Stimulated activated CD4-positive, alpha-beta T cell treated with anti-CD3 and anti-CD28 coated beads, TNF-alpha, amount 100 ng/mL, for 4 hours (primary cell): ENCODE measurements at places on chromosomes 7 and 10.

- DNase-seq, result no peak
These were observed 8.8 kb downstream of the FZD8 start for GRCh38 chr10:35633006-35633980.

GRCh38 chr7:28661826-28662595 lies 249.7 kb downstream of the CREB5 start:
- no peak for DNase-seq

DNA sequence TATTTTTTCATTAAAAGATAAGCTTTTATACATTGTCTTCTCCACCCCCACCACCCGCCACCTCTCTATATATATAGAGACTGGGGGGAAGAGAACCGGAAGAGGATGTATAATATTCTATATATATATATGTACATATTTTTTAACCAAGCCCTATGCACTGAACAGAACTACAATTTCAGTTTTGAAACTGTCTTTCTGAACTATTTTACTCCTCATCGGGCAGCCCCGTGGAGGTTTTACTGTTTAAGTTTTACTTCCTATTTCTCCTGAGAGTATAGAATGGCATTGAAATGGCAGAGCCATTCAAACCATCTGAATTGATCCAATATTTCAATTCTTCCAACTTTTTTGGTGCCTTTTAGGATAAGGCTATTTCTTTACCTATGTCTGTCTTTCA lies 1047.1 kb downstream of the NRG3 start:
- DNase-seq, result no peak

DNA sequence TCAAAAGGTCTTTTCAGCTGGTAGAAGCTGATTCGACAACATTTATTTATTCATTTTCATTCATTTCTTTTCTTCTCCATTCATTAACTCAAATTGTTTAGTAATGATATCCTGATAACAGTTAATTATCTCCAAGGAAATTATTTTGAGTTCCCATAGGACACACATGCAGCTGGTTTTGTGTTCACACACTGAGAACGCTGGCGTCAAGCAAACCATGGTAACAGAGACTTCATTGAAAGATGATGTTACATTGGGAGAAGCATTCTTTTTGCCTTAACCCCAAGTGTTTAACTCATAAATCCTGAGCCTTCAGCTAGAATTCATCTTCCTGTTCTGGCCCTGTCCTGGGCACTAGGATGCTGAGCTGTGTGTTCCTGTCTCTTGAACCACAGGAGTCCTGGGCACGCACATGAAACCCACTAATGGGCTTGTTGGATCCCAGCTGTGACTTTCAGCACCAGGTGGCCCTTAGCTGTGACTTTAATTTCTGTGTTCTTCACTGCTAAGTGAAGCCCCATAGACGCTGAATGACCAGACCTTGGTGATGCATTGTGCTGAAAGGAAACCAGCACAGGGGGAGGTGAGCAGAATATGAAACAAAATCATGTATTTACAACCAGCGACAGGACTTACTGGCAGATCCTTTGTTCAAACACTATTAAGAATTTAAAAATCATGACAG lies 121.5 kb upstream of the PRSS58 start:
- DNase-seq, result no peak

DNA sequence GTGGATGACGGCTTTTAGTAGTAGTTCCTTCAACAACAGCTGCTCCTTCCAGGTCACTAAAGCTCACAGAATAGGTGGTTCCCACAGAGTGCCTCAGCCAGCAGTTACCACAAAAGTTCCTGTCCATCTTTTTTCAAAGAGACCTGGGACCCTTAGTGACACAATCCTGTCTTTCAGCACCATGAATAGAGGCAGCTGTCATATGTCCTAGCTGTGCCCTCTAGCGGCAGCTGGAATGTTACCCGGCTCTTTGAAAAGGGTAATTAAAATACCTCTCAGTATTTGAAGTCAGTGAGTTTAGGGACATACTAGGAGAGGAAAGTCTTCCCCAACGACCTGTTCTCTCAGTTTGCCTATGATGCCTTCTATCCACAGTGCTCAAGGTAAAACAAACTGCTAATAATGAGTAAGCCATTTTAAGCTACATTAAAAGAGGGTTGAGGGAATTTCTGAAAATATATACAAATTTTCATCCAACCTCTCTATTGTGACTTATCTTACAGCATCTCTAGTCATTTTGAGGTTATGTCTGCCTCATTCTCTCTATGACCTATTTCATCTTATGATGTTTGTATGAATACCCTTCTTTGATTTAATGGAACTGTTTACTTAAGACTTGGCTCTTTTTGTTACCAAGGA lies 290.8 kb downstream of the NXPH1 start:
- no peak for DNase-seq

GRCh38 chr7:89283302-89283701 lies 487.8 kb upstream of the TEX47 start:
- DNase-seq, result no peak

DNA sequence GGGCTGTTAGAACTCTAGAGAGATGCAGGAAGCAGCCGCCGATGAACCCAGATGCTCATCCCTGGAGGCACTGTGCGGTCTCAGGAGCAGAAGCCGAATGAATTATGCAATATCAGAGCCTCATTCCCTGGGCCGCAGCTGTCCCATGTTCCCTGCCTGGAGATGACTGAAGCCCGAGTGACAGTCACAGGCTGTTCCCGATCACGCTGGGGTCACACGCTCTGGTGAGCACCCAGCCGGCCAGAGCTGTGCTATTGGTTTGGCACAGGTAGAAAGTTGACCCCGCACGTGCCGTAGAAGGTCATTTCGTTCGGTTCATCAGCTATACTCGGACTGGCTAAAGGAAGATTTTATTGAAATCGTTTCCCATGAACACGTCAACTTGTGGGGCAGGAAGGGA lies 140.5 kb upstream of the SH2B2 start:
- DNase-seq, result no peak

DNA sequence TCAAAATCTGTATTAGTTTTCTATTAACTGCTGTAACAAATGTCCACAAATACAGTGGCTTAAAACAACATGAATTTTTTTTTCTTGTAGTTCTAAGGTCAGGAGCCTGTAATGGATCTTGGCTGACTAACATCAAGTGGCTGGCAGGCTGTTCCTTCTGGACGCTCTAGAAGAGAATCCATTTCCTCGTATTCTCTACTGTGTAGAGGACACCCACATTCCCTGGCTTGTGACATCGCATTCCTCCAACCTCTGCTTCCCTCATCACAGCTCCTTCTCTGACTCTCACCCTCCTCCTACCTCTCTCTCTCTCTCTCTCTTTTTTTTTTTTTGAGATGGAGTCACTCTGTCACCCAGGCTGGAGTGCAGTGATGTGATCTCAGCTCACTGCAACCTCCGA lies 4.8 kb upstream of the CALHM1 start:
- no peak for DNase-seq

DNA sequence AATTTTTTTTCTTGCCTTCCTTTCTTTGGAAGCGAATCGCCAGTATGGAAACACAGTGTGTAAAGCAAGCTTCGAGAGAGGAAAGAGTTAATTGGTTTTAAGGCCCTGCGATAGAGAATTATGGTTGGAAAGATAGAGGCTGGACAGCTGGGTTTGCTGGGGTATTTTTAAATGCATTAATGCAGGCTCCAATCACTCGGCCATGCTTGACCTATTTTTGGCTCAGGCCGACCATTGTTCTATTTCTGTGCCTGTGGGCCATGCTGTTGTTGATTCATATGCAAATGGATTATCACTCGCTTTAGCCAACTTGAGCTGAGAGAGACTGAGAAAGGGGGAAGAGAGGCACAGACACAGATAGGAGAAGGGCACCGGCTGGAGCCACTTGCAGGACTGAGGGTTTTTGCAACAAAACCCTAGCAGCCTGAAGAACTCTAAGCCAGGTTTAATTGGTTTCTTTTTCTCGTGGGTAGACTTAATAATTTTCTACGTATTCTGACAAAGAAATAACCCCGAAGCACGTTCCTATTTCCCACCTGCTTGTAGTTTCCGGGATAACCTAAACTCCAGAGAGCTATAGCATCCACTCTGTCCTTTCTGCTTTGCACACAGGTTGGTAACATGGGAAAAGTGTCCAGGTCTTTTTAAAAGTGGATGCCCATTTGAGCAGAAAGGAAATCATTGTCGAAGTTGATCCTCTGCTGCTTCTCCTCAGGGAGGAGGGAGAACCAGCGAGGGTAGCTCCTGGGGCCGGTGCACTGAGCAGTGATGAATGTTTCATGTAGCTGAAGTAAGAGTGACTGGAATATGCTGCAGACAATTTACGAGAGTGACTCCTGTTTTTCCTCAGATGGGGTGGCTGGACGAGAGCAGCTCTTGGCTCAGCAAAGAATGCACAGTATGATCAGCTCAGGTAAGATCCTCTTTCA lies at the start of gene HDAC9:
Gene HDAC9 (plus strand): TSS at position 338 of the 929 bp plus-strand sequence. CDS start 554 bp downstream, at position 892.
- DNase-seq, result no peak

DNA sequence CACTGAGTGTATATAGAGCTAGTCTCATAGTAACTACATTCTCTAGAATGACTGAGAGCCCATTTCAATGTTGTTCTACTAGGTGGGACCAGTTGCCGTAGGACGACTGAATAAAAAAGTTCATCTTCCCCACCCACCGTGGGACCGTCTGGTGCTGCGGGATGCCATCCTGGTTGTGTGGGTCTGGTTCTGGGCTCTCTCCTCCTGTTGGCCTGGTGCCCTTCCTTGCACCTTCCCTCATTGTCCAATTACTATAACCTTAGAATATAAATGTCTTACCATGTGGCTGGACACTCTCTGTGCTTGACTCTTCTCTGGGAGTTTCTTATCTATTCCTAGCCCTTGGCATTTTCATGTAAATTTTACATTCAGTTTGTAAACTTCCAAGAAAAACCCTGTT lies 344.4 kb downstream of the TCERG1L start:
- no peak for DNase-seq

DNA sequence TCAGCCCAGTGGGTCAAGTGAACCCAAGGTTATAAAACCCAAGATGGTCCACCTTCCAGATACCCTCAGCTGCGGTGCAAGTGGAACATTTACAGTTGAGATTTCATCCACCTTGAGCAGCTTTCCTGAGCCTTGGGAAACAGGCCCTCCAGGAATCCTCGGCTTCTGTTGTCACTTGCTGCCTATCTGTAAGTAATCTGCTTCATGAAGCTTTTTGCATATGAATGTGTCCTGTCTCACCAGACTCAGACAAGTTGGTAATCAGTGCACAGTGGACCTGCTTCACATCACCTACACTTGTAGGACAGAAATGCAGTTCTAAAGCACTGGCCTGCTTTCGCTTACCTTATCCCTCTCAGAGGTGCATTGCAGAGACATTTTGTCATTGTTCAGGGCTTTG lies 80.3 kb downstream of the FAM185A start:
- no peak for DNase-seq

- DNase-seq, result no peak
These were observed 7.6 kb downstream of the ZRANB1 start for GRCh38 chr10:124949543-124949942.

- no peak for DNase-seq
These were observed 58.6 kb upstream of the LOXL4 start for GRCh38 chr10:98326621-98327027.

- DNase-seq, result no peak
These were observed 172.2 kb downstream of the SLIT1 start for GRCh38 chr10:97013568-97013967.

- DNase-seq, result no peak
These were observed 20.3 kb downstream of the GPRIN2 start for GRCh38 chr10:46536171-46536570.

- DNase-seq, result no peak
These were observed 256.1 kb downstream of the ZMYND11 start for GRCh38 chr10:391305-391704.

DNA sequence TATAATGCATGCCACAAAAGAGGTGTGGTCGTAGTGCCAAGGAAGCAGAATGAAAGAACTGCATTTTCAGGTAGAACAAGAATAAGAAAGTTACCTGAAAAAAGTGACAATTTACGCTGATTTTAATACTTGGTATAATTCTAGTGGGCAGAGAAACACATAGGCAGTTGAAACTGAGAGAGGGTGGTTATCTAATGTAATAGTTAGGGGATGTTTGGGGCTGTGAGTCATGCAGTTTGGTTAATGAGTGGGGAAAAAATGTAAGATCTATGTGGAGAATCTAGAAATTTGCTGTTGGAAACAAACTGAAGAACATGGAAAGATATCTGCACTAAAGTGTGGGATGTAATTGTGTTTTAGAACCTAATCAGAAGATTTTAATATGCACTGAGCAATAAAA lies 33.7 kb downstream of the ZNF37A start:
- DNase-seq, result no peak

GRCh38 chr10:29610876-29611647 lies 23.7 kb downstream of the SVIL start:
- no peak for DNase-seq

DNA sequence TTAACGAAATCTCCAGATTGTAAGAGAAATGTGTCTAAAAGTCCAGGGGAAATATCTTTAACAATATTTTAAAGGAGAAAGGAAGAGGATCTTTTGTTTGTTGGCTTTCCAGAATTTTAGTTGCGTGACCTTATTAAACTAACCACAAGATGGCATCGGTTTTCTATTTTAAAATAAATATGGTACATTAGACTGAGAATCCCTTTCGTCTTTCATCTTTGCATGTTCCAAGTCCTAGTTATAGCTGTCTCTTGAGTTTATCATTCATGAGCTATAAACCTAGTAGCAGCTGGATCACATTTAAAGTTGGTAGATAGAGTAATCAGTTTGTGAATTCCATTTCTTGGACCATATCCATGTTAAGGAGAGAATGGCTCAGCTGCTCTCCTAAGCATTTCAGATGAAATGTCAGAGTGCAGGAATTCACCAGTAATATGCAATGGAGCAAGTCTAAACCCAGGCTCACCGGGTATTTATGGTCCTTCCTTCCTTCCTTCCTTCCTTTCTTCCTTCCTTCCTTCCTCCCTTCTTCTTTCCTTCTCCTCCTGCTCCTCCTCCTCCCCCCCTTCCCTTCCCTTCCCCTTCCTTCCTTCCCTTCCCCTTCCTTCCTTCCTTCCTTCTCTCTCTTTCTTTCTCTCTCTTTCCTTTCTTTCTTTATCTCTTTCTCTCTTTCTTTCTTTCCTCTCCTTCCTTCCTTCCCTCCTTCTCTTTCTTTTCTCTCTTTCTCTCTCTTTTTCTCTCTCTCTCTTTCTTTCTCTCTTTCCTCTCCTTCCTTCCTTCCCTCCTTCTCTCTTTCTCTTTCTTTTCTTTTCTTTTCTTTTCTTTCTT lies 57.8 kb upstream of the RAB18 start:
- DNase-seq, result no peak

- DNase-seq, result no peak
These were observed 2.8 kb downstream of the RBP3 start for GRCh38 chr10:47350671-47351640.

DNA sequence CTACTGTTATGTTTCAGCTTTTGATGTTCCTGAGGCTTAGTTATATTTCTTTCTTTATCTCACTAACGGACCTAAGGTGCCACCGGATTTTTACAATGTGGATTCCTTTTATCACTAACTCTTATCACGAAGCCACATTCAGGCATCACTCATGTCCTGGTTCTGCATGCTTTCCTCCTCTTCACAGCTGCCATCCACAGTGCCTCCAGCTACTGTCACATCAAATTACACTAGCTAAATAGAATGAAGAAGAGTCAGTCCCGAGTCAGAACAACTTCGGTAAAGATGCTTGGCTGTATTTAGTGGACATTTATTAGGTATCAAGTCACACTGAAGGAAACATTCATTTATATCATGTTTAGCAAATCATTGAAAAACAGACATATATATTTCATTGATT lies 153.2 kb downstream of the NEBL start:
- no peak for DNase-seq
